ENCODE measurements at places on chromosomes 16 and 17. TPM values are rescaled to one million over a fixed set of nuclear protein-coding genes. Genes with fewer than 3 reads are reported as not detected.

- DNase-seq = no peak
Observed at GRCh38 chr16:10370096-10370726, 15.7 kb upstream of the ATF7IP2 start.

DNA sequence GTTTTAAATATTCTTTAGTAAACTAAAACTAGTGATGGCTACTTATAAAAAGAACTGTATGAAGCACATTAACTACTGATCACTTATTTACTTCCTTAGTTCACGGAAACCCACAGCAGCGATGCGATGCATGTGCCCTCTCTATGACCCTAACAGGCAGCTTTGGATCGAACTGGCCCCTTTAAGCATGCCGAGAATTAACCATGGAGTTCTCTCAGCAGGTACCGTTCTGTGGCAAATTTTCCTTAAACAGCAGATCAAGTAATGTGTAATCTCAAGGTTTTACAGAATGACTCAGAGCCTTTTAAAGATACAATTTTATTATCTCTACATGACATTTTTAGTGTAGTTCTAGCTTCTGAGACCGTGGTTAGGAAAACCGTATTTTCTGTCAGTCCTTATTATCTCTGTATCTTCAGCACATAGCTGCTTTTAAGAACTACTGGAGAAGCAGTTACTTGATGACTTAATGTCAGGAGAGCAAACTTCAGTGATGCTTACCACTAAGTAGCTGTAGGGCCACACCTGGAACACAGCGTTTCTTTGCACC is 43.0 kb downstream of the GAN start:
- DNase-seq = no peak

HAS3 gene
- 0.77 TPM for total RNA-seq

GRCh38 chr16:79505344-79505743 is 95.2 kb downstream of the MAF start:
- no peak for DNase-seq

DNA sequence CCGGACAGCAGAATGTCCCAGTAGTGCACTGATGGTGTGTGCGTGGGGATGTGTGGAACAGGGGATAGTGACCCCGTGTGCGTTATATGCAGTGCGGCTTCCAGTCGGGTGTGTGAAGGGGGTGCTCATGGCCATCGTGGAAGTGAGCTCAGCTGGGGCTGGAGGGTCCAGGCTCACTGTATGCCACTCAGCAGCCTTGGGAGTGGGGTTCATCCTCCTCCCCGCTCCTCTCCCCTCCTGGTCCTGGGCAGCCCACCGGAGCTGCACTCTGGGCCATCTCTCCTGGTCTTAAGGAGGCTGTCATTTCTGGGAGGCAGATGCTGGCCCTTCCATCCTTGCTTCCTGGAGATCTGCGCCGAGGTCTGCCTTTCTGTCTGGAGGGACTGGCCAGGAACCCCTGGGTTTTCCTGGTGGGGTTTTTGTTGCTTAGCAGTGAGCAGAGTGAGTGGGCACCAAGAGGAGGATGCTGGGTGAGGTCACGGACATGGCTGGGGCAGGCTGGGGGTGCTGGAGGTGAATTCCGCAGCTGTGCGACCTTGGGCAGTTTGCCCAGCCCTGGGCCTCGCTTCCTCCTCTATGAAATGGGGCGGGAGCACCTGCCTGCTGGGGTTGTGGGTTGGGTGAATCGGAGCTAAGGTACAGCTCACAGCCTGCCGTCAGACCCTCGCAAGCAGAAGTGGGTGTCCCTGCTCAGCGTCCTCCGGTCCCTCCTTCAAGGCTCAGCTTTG is 164.1 kb downstream of the SEC14L1 start:
- no peak for DNase-seq

TRAF7 gene
- 63.5 TPM for total RNA-seq

SHISA6 gene
- total RNA-seq = 1.2 TPM

CBLN1 gene
- 0.61 TPM for total RNA-seq

GRCh38 chr16:24929409-24929808 is 83.6 kb downstream of the SLC5A11 start:
- peak; percentile 20 for DNase-seq

GRCh38 chr17:77880711-77881450 is 77.6 kb upstream of the TNRC6C start:
- no peak for DNase-seq

- DNase-seq = no peak
Observed at GRCh38 chr17:67018471-67019434, 25.6 kb upstream of the CACNG1 start.

- no peak for DNase-seq
Observed at GRCh38 chr17:76672270-76672851, 28.8 kb upstream of the ST6GALNAC1 start.

DNA sequence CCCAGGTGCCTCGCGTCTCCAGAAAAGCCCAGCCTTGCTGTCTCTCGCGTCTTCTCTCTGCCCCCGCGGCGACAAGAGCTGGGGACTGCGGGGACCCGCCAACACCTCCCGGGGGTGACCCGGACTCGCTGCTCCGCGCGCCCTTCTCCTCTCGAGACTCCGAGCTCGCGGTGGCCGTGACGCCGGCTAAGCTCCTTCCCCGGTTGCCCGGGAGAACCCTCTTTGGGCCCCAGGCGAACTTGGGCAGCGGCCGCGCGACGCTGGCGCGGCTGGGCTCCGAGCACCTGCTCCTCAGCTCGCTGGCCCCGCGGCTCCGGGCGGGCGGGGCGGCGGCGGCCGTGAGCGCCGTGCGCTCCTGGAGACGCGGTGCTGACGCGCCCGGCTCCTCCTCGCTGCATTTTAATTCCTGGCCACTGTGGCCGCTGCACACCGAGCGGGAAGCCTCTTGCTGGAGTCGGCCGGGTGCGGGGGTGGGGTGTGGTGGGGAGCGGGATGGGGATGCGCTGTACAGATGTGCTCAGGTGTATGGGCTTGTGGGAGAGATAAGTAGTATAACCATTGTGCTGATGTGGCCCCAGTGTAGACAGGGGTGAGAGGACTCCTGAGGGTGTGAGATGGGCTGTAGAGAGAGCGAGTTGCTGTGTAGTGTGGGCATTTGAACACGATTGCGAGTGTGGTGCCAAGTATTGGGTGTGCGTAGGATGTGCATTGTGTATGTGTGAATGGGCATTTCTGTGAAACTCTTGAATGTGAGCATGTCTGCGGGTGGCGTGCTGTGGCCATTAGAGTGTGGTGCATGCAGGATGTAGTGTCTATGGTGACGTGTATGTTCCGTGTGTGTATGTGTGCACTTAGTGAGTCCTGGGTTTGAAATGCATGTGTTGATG is at the start of gene ASIC2:
TSS of gene ASIC2 (minus strand) at position 315 of the 887 bp plus-strand sequence.
- DNase-seq = no peak

DNA sequence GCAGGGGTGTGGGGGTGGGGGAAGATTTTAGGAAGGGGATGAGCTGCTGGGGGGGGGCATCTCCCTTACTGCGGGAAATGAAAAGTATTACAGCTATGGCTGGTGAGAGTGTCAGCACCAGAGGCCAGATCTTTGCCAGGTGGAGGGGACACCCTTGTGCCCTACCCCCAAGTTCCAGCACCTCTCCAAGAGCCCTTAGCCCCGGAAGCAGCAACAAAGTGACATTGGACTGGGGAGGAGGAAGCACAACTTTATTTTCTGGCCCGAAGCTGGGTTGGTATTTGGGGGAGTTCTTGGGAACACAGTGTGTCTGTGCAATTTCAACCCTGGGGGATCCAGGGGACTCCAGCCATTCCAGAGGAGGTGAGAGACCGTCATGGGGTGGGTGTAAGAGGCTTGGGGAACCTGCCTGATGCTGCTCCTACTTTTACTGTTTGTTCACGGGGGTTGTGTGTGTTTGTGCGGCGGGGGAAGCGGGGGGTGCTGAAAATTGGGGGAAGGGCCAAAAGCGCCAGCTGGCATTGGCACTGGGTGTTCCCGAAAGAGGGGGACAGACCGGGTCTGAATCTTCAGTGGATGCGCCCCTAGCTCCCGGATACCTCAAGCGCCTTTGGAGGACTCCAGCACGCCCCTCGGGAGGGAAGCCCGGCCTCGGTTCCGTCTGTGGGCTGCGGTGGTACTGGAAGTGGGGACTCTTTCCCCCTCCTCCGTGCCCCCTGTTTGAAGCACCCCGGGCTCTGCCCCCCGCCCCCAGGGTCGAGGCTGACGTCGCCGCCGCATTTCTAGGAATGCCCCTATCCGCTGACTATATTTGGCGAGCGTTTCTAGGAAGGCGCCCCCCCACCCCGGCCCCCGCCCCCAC is 230.3 kb downstream of the MRTFB start:
- DNase-seq = no peak

DNA sequence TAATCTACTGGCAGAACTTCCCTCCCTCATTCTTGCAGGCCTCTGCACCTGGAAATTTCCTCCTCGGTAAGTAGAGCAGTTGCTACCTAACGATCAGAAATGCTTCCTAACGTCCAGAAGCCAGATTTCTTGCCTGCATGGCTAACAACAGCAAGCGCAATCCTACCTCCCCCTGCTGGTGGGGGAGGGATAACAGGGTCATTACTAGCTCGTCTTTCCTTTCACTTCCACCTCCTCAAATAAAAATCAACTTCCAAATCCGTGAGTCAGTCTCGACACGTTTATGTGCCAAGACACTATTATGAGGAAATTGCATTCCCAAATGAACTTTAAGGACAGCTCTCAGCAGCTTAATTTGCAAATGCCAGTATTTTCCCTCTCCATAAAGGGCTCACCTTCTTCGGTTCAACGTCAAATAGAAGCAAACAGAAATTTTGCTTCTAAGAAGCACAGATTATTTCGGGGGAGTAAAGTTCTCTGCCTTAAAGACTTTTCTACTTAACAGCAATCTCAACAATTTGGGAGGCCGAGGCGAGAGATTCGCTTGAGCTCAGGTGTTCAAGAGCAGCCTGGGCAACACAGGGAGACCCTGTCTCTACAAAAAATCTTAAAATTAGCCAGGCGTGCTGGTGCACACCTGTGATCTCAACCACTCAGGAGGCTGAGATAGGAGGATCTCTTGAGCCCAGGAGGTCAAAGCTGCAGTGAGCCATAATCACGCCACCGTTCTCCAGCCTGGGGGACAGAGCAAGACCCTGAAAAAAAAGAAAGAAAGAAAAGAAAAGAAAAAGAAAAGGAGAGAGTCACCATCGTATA is 188.6 kb upstream of the PSMD7 start:
- no peak for DNase-seq

- no peak for DNase-seq
Observed at GRCh38 chr17:28468781-28469180, 4.7 kb upstream of the SLC13A2 start.

- no peak for DNase-seq
Observed at GRCh38 chr17:10063730-10064241, 134.6 kb downstream of the GAS7 start.

GRCh38 chr16:57897053-57897784 is 73.7 kb downstream of the CNGB1 start:
- no peak for DNase-seq

- DNase-seq = no peak
Observed at GRCh38 chr16:12349936-12350850, 373.7 kb downstream of the SNX29 start.

GRCh38 chr16:55941552-55941951 is 66.4 kb upstream of the CES5A start:
- no peak for DNase-seq

- DNase-seq = no peak
Observed at GRCh38 chr17:81491181-81491581, 21.4 kb downstream of the ACTG1 start.

GRCh38 chr17:71636644-71637043 is 484.2 kb upstream of the SOX9 start:
- DNase-seq = no peak

DNA sequence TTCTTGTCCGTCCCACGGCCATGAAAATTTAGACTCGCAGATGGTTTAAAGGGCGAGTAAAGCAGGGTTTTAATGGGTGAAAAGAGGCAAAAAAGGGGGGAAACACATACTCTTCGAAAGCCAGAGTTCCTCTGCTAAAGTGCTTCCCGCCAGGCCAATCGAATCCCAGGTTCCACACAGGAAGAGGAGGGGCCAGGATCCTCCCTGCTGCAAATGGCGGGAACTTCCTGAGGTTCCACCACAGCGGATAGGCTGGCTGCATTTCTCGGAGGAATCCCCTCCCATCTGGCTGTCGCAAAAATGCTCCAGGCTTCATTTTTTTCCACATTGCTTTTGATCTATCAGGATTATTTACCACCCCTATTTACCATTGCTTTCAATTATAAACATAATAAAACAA is 670.1 kb upstream of the CA10 start:
- no peak for DNase-seq

DNA sequence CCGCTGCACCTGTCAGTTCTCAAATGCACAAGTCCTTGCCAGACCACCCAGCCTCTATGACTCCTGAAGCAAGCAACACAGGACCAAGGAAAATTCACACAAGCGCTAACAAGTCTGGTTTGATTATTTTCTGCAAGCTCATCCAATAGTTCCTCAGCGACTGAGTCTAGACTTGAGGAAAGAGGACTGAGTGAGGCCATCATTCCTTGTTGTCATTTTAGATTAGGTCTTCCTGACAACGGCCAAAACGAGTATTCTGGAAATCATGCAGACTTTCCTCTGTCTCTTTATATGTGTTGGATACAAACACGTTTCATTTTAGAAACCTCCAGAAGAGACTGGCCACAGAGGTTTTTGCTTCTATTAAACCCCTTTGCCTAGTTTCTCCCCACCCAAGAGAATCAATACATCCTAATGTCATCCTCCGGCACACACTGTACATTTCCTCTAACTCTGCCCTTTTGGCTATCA is 561 bp downstream of the CCDC47 start:
- no peak for DNase-seq

Measured in mesenteric fat pad (tissue), 1 donor.